ENCODE measurements at places on chromosomes 5 and 9. TPM values are rescaled to one million over a fixed set of nuclear protein-coding genes. Genes with fewer than 3 reads are reported as not detected.

Gene DMRT2
- total RNA-seq = not detected

Gene PCDHGA2
- not detected for total RNA-seq

Gene LHX3
- total RNA-seq = not detected

Gene PCDHB14
- total RNA-seq = not detected

Gene STPG3
- not detected for total RNA-seq

Gene FLT4
- total RNA-seq = 0.34 TPM

Gene LCN1
- total RNA-seq = not detected

Gene PCDHGA7
- total RNA-seq = 0.06 TPM

Gene SLC6A19
- total RNA-seq = not detected

Gene MIER3
- 10.3 TPM for total RNA-seq
